ENCODE measurements at places on chromosomes 2 and 18. TPM values are rescaled to one million over a fixed set of nuclear protein-coding genes. Genes with fewer than 3 reads are reported as not detected.

DNA sequence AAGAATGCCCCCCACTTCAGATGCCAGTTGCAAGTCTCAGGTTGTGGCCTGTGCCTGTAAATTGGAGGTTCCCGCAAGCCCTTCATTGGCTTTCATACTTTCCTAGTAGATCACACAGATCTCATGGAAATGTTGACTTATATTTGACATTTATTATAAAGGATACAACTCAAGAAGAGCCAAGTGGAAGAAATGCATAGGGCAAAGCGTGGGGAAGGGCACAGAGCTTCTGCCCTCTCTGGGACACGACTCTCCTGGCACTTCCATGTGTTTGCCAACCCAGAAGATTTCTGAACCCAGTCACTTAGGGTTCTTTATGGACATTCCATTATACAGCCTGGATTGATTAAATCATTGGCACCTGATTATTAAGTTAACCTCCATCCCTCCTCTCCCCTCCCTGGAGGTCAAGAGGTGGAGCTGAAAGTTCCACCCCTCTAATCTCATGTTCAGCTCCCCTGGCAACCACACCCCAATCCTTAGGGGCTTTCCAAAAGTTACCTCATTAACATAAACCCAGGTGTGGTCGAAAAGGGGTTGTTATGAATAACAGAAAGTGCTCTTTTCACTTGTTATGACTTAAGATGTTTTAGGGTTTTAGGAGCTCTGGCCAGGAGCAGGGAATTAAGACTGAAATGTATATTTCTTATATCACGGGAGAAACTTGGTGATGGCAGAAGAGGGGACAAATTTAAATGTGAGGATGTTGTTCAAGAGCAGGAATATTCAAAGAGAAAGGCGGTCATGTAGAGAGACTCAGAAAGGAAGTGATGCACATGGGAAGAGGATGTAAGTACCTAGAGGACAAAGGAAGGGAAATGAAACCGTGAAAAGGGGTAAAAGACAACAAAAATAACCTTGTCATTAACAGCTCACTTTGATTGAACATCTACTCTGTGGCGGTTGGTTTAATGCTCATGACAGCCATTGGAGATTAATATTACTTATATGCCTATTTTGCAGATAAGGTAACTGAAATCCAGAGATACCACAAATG lies 31.8 kb downstream of the SP100 start:
- H3K27me3 ChIP-seq: no peaks in the 10 kb centered on the region
- peaks cover 59% of the 10 kb centered on the region for H3K4me1 ChIP-seq
- H3K27ac ChIP-seq: peak overlapping the region; percentile 80
- H3K4me3 ChIP-seq: peak overlapping the region; percentile 40

DNA sequence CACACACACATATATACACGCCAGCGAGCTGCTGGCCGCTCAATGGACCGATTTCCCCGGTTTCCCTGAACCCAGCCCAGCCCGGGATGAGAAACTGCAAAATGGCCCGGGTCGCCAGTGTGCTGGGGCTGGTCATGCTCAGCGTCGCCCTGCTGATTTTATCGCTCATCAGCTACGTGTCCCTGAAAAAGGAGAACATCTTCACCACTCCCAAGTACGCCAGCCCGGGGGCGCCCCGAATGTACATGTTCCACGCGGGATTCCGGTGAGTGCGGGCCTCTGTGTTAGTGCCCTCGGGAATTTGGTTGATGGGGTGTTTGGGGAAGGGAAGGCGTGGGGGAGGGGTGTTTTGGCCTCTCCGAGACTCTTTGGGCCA lies 392 bp downstream of the ST8SIA3 start:
- peaks cover 32% of the 10 kb centered on the region for H3K27me3 ChIP-seq
- H3K4me3 ChIP-seq: no peak overlapping the region
- no peaks in the 10 kb centered on the region for H3K4me1 ChIP-seq
- no peak for DNase-seq
- H3K27ac ChIP-seq: no peak overlapping the region

DNA sequence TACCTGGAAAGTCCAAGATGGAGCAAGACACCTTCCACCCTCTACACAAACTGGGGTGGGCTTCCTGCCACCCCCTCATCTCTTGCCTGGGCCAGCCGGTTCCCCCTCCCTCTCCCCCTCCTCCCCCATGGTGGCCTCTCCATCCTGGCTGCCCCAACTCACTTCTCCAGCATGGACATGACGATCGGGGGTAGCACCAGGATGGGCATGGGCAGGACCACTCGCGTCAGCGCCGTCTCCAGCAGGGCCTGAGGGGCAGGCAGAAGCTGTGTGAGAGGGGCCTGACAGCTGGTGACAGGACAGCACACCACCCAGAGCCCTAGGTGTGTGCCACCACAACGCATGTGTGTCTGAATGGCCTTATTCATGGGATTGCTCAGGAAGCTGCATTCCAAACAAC lies 51.0 kb downstream of the EMX1 start:
- H3K27ac ChIP-seq: no peak overlapping the region
- H3K36me3 ChIP-seq: no peaks in the 10 kb centered on the region
- no peak overlapping the region for H3K4me3 ChIP-seq
- H3K4me1 ChIP-seq: no peaks in the 10 kb centered on the region

DNA sequence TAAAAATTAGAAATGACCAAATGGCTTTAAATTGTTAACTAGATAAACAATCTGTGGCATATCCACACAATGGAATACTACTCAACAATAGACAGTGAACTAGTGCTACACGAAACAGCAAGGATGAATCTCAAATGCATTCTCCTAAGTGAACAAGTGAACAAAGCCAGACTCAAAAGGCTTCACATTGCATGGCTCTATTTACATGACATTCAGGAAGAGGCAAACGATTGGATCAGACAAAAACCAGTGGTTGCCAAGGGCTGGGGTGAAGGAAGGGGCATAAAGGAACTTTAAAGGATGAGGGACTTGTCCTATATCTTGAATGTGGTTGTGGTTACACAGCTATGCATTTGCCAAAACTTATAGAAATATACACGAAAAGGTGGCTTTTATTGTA lies 184.3 kb downstream of the RPIA start:
- no peaks in the 10 kb centered on the region for H3K4me1 ChIP-seq
- H3K27me3 ChIP-seq: peaks cover 7% of the 10 kb centered on the region
- H3K36me3 ChIP-seq: no peaks in the 10 kb centered on the region
- no peak overlapping the region for H3K27ac ChIP-seq
- no peak for DNase-seq

DNA sequence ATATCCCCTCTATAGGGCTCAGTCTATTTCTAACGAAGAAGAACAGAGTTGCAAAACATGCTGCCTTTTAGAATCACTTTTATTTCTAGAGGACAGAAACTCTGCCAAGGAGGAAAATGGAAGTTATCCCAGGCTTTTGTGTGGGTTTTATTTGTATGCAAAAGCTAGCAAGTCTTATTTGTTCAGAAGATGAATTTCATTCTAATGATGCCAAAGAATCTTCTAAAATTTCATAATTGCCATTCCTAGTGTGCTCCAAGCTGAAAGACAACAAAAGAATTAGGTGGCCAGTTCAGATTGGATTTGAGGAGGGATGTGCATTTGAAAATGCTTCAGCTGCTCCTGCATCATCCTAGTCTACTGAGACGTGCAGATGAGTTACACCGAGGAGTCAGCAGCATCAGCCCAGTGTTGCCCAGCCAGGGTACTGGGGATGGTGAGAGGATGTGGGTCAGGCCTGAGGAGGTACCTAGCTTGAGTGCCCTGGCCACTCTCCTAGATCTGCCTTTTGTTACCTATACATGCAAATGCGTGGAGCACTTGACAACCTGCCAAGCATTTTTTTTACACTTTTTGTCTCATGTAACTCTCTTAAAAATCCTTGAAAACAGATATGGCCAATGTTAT lies 80.1 kb downstream of the KCNS3 start:
- no peak overlapping the region for H3K27ac ChIP-seq
- no peak overlapping the region for H3K4me3 ChIP-seq
- no peaks in the 10 kb centered on the region for H3K4me1 ChIP-seq
- no peak for DNase-seq
- H3K36me3 ChIP-seq: no peaks in the 10 kb centered on the region

DNA sequence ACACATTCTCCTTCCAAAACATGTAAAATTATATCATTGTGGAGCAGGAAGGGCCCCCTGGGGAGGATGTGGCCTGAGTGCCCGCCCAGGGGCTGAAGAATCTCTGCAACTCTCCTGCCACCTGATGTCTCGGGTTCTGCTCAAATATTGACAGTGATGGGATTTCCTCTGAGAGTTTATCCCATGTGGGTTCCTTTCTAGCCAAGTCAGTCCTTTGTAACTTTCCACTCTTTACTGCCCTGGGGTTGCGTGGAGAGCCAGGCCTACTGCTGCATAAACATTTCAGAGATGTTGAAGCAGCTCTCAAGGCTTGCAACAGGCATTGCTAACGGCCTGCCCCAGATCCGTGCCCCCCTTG lies 4.0 kb upstream of the RAB17 start:
- no peak for DNase-seq
- H3K4me3 ChIP-seq: no peak overlapping the region
- H3K27ac ChIP-seq: no peak overlapping the region
- H3K27me3 ChIP-seq: no peaks in the 10 kb centered on the region
- no peaks in the 10 kb centered on the region for H3K36me3 ChIP-seq

DNA sequence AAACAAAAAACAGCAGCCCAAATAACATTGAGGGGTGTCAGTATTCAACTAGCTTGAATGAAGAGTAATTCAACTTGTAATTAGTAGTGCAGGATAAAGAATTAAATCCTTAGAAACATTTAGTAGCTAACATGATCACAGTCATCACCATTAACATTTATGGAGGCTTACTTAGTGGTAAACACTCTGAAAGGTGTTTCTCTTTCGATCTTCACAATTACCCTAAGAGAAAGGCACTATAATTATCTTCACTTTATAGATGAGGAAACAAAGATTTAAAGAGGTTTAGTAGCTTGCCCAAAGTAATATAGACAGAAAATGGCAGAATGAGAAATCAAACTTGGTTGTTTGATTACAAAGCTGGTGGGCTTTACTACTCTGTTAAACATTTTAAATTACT lies 81.5 kb downstream of the GAREM1 start:
- no peaks in the 10 kb centered on the region for H3K36me3 ChIP-seq
- no peak overlapping the region for H3K27ac ChIP-seq
- H3K27me3 ChIP-seq: peaks cover 9% of the 10 kb centered on the region
- no peaks in the 10 kb centered on the region for H3K4me1 ChIP-seq

DNA sequence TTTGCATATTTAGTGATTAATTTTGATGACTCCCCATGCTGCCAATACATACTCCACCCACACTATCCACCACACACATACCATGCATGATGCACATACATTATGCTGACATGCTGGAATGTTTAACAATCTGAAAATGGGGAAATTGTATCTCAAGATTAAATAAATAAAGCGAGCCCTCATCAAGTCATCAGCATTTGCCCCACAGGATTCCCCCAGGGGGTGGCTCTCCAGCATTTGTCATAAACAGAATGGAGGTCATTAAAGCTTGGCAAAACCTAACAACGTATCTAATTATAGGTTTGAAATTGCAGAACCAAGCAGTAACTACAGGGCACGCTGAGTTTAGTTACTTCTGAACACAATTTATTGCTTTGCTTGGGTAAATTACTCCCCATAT lies 141.2 kb upstream of the TACR1 start:
- no peaks in the 10 kb centered on the region for H3K36me3 ChIP-seq
- no peak overlapping the region for H3K27ac ChIP-seq
- no peak for DNase-seq

DNA sequence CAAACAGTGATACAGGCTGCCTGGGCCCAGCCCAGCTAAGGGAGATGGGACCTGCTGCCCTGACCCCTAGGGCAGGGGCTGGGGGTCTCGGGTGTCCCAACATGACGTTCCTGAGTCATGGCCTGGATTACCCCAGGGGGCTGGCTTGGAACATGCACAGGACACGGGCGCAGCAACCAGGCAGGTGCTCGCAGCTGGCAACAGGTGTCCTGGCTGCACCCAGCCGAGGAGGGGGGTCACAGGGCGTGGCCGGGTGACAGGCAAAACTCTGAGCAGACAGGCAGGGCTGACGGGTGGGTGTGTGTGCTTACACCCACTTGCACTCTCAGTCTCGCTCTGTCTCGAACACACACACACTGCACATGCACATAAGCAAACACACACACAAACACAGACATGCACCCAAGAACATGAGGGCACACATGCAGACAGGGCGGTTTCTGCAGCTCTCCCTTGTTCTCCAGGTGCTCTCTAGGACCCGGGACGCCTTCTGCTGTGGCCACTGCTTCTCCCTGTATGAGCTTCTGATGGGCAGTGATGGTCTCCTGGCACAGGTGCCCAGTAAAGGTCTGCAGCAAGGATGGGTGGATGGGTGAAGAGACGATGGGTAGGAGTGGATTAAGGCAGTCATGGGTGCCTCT lies 33.7 kb upstream of the TAF1B start:
- no peak for DNase-seq
- no peak overlapping the region for H3K4me3 ChIP-seq
- no peak overlapping the region for H3K27ac ChIP-seq
- H3K4me1 ChIP-seq: peaks cover 6% of the 10 kb centered on the region
- no peaks in the 10 kb centered on the region for H3K36me3 ChIP-seq
- peaks cover 5% of the 10 kb centered on the region for H3K27me3 ChIP-seq

- no peak overlapping the region for H3K27ac ChIP-seq
- H3K4me1 ChIP-seq: peaks cover 17% of the 10 kb centered on the region
- no peaks in the 10 kb centered on the region for H3K27me3 ChIP-seq
- peaks cover 46% of the 10 kb centered on the region for H3K36me3 ChIP-seq
- no peak for DNase-seq
- no peak overlapping the region for H3K4me3 ChIP-seq
Observed at GRCh38 chr2:181203916-181204315, 223.5 kb downstream of the UBE2E3 start.

GRCh38 chr18:40120356-40120755 lies 1834.7 kb upstream of the PIK3C3 start:
- no peak for DNase-seq
- H3K27me3 ChIP-seq: no peaks in the 10 kb centered on the region
- H3K36me3 ChIP-seq: peaks cover 2% of the 10 kb centered on the region
- H3K4me1 ChIP-seq: no peaks in the 10 kb centered on the region
- no peak overlapping the region for H3K4me3 ChIP-seq

GRCh38 chr2:20955277-20956026 lies 88.4 kb downstream of the APOB start:
- H3K4me1 ChIP-seq: no peaks in the 10 kb centered on the region
- no peaks in the 10 kb centered on the region for H3K27me3 ChIP-seq
- H3K4me3 ChIP-seq: no peak overlapping the region
- H3K27ac ChIP-seq: no peak overlapping the region

- H3K27ac ChIP-seq: no peak overlapping the region
- H3K4me3 ChIP-seq: no peak overlapping the region
- no peak for DNase-seq
- H3K4me1 ChIP-seq: peaks cover 64% of the 10 kb centered on the region
Observed at GRCh38 chr2:64201151-64201550, 56.9 kb upstream of the PELI1 start.

CDH20 gene
- not detected for total RNA-seq

Data from activated CD4-positive, alpha-beta memory T cell treated with anti-CD3 and anti-CD28 coated beads for 36 hours (primary cell).